ENCODE measurements at places on chromosomes 16 and 17.
A peak's percentile ranks its signal among the peaks of the same experiment; 100 is the strongest.

DNA sequence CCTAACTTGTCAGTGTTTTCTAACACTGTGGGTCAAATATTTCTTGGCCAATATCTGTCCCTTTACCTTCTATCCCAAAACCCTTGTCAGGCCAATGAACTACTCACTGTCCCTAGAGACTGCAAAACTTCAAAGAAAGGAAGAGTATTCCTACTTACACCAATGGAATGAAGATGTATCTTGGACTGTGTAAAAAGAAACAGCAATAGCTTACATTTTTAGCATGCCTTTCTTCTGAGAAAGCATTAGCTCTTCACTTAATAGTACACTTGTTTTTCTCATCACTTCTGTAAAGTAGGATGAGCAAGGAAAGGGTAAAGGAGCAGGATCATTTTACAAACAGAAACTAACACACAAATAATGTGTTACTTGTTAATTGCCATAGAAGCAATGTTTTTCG, 73.9 kb downstream of the STH start:
- DNase-seq, result no peak

DNA sequence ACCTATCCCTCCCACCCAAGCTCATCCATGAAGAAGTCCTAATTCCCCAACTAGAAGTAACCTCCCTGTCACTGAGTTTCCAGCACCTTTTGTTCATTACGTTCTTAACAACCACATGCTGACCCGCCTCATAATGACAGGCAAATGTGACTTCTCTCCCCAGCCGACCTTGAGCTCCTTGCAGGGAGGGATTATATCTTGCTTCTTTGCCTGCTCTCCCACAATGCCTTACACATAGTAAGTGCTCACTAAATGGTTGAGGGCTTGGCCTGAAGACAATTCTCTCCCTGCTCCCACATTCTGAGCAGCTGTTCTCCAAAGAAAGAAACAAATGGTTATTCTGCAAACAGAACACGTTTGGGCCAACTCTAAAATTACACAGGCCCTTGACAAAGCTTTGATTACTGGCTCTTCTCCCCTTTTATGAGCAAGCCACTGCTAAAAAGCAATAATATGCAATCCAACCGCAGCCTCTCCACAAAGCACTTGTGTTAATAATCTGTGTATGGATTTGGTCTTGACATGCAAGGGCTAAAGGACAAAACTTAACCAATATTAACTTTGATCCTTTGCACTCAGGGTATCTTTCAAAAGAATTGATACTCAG, 23.2 kb downstream of the SLC39A11 start:
- no peak for DNase-seq

DNA sequence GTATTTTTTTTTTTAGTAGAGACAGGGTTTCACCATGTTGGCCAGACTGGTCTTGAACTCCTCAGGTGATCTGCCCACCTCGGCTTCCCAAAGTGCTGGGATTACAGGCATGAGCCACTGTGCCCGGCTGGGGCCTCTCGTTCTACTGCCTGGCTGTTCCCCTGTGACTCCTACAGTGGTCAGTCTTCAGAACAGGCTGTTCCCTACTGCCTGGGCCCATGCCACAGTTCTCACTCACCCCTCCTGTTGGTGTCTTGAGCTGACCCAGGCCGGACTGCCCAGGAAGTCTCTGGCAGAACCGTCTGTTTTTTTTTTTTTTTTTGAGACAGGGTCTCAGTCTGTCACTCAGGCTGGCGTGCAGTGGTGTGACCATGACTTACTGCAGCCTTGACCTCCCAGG, 3.3 kb downstream of the CDK3 start:
- DNase-seq, result no peak

DNA sequence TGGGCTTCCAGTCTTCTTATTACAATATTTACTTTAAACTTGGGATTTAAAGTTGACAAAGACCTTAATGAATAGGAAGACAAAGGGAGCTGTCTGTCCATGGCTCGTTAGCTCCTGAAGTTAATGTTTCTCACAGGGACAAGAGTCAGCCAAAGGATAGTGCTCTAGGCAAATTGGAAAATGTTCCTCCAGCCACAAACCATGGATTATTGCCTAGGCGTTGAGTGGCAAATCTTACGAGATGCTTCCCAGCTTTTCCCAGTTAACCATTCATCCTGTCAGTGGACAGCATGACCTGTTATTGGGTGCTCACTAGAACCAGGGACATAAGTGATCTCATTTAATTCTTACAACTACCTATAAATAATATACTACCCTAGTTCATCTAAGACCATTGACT, 3.6 kb downstream of the TEX2 start:
- DNase-seq, result no peak

- no peak for DNase-seq
Measured at GRCh38 chr17:42653179-42654124, 5.6 kb upstream of the TUBG2 start.

DNA sequence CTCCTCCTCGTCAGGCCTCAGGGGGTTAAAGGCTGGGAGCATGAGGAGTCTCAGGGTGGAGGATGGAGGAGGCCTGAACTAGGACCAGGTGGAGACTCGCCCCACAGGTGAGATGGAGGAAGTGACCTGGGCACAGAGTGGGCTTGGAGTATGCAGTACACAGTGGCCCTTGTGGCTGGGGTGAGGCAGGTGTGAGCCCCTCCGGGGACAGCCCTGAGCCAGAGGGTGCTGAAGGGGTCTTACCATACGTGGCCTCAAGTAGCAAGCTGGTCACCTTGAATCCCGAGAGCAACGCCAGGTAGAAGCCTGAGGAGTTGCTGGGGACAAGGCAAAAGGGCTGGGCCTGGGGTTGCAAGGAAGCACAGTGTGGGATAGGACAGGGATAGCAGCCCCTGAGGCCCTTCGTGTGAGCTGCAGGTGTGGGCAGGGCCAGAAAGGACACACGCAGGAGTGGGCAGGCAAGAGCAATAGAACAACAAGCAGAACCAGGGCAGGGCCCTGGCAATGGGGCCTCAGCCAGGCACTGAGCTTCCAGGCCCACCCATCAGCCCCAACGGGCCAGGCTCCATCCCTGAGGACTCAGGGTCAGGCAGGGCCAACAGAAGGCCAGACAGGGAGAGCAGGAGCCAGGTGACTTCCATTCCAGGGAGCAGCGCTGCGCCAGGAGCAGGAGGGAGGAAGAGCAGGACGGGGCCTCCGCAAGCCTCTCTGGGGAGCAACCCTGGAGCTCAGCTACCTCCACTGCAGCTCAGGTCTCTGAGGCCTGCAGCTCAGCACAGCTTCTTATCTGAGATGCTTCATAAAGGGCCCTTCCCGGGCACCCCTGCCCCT, 64.2 kb upstream of the TNRC6C start:
- no peak for DNase-seq

GRCh38 chr16:63415014-63415413, 1378.8 kb upstream of the CDH8 start:
- DNase-seq, result no peak

GRCh38 chr17:3639981-3640596, 3.5 kb downstream of the CTNS start:
- no peak for DNase-seq

DNA sequence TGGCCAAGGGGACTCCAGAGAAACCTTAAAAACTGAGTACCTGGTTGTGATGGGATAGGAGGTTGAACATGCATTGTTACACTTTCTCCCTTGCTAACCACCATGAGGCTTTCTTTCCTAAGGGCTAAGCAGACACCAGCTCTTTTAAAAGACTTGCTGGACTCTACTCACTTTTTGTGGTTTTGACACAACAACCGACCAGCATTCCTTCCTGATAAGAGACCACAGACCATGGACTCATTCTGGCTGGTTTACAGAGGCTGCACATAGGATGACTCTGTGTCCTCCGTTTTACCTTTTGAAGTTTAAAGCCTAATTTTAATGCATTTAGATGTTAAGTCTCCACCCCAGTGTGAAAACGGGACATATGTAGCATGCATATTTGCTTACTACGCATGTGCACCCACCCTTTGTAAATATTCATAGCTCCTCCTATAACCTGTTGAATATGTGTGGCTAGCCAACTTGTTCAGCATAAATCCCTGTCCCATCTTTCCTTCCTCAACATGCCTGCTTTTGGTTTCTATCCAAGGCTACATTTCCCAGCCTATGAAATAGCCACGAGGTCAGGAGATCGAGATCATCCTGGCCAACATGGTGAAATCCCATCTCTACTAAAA, 475.9 kb downstream of the GRIN2A start:
- DNase-seq, result no peak

GRCh38 chr16:30896261-30896888, at the start of gene CTF1:
Gene CTF1 (plus strand): TSS chr16:30896614. CDS start chr16:30896644, 30 bp downstream.
- DNase-seq, result no peak

DNA sequence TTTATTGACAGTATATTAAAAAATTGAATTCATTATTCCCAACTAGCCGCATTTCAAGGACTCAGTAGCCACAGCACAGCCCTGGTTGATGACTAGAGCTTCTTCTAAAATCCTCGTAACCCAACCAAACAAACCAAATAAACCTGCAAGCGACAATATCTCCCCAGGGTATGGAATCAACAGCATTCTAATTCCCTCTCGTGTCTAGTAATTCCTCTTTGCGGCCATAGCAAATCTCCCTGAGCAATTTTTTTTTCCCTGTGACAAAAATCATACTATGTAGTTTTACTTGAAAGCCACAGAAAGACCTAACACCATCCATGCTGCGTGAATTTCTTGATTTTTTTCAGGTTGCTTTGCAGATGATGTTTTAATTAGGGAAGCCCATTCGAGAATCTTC, 143.4 kb upstream of the MYOCD start:
- no peak for DNase-seq

DNA sequence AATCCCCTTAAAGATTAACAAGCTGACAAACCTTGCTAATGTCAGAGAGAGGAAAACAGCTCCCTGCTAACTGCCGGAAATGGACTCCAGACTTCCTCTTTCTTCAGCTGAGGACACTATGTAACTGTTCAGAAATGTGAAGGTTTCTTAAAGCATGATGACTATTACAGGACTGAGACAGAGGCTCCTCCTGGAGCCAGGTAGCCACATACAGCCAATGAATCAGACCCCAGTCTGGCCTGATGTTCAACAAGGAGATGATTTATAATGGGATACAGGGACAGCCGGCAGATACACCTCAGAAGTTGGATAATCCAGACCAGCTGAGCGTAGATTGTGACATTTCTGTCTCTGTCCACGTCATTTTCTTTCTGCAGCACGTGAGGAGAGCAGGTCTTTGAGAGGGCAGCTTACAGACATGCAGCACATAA, 216.2 kb downstream of the HS3ST3A1 start:
- no peak for DNase-seq

DNA sequence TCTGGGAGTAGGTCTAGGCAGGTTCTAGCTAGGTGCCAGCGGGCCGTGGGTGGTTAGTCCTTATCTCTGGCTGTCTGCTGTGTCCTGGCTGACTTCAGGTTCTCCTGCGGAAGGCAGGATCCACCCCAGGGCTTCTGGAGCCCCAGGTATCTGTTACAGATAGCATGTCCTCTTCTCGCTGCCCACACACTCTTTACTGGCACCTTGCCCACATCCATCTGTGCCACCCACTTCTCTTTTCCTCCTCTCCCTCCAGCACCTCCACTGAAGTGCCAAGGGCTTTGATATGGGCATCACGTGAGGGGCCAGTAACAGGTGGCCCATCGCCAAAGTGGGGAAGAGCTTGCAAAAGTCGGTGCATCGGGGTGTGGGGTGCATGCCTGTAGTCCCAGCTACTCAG, 4.6 kb upstream of the MPP2 start:
- DNase-seq, result no peak

- no peak for DNase-seq
Measured at GRCh38 chr17:6098050-6098822, 28.1 kb downstream of the WSCD1 start.

DNA sequence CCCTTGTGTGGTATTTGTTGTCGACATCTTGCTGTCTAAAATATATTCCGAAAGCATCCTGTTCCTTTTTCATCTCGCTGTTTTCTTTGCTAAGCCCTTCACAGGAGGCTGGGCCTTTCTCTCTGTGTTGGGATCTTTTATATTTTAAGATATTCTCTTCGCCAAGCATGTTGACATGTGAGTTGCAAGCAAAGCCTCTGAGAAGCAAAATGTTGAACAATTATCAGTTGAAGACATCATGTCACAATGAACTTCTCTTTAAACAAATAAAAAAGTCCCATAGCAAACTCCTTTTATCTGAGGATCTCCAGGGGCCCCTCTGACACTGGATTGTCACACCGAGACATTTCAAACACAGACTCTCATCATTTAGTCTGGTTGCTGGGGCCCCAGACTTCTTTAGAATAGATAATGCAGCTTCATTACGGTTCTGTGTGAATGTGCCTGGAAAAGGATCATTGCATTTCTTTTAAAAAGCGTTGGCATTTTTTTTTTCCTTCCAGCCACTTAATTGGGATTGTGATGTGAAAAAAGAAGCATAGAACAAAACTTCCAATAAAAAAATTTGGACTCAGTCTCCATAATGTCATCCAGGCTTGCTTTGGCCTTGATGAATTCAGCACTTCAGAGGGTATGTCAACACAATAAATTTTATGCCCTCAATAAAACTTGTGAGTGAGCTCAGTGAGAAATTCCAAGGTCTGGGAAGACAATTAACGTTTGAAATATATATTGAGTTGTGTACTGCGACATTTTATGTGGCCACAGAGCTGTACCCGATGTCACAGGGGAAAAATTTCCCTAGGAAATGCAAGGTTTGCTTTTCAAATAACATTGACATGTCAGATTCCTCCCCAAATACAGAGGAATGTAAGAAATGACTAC, 496.8 kb downstream of the XYLT1 start:
- no peak for DNase-seq

- DNase-seq, result no peak
Measured at GRCh38 chr17:17837966-17838962, 1.5 kb upstream of the SREBF1 start.

DNA sequence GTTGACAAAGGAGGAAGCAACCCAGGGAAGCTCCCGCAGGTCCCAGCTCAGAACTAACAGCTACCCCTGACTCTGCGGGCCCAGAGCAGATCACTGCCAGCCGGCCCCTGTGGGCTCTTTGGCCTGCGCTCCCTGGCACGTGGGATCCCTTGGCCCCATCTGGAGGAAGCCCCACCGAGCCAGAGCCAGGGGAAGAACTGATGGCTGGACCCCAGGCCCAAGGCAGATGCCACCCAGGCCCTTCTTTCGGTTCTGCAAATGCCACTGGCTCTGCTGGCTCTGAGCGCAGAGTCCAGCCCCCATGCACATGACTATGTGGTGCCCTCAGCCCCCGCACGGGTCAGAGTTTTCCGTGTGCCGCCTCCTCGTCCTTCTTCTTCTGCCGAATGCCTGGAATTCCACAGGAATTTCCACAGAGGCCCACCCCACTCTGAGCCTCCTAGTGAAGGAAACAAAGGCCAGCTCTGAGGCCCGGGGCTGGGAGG, 35.8 kb upstream of the SNN start:
- no peak for DNase-seq

- peak; percentile 3 for DNase-seq
Measured at GRCh38 chr16:19601083-19601976, 45.8 kb downstream of the VPS35L start.

DNA sequence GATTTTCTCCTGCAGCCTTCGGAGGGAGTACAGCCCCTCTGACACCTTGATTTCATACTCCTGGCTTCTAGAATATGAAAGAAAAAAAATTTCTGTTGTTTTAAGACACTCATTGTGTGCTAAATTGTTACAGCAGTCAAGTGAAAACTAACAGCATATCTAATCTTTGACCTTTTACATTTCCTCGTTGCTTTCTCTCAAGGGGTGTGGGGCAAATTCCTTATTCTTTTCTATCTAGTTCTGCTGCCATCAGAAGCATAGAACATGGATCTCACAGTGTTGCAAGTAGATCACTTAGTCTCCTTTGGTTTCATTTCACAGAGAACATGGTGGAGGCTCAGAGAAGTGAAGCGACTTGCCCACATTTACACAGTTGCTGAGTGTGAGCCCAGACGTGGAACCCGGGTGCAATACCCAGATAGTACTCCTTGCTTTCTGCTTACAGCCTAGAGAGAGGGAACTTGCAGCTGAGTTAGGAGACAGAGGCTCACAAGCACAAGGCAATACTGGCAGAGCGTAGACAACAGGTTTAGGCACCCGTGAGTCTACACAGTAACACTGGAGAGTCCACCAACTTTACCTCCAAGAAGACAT, 28.7 kb upstream of the MMD start:
- no peak for DNase-seq

All from stimulated activated CD4-positive, alpha-beta T cell treated with anti-CD3 and anti-CD28 coated beads, Interleukin-2, amount 100 ng/mL, for 4 hours (primary cell).